T1000 (cell line): ENCODE measurements at places on chromosomes 4 and X.

GRCh38 chr4:186808630-186809018 is 85.0 kb upstream of the FAT1 start:
- no peak for DNase-seq

DNA sequence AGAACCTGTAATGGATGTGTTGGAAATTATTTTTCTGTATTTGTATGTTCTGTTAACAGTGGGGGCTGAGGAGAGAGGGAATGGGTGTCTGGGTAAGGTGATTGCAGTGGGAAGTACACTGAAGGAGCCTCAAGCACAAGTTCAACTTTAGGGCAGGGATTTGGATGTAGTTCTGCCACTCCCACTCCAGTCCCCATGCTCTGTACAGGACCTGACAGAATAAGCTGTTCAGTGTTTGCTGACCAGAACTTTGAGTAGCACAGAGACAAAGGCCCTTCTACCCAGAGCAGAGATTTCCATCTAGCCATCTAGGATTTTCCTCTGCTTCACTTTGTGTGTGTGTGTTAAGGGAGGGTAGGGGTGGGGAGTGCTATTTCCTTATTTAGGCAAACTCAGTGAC is 49.2 kb downstream of the VSIG4 start:
- DNase-seq: no peak

GRCh38 chr4:30770812-30771211 is 50.6 kb downstream of the PCDH7 start:
- DNase-seq: no peak

GRCh38 chr4:176084769-176085168 is 19.1 kb downstream of the WDR17 start:
- no peak for DNase-seq

DNA sequence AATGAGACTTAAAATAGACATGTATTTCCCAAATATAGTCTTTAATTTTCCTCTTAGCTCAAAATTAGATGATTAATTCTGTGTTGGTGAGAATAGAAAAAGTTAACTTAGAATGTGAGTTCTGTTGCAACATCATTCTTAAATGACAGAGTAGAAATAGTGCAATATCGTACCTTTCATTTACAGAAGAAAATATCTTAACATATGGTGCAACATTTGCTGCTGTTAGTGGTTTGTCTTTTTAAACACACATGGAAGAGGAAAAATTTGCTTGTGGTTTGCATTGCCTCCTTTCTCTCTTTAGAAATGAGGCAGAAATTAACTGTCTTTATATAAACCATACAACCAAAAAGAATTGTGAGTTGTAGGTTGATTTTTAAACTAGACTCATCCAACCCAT is 39.3 kb upstream of the FHDC1 start:
- DNase-seq: no peak
